ENCODE measurements at places on chromosomes 2 and 18.

DNA sequence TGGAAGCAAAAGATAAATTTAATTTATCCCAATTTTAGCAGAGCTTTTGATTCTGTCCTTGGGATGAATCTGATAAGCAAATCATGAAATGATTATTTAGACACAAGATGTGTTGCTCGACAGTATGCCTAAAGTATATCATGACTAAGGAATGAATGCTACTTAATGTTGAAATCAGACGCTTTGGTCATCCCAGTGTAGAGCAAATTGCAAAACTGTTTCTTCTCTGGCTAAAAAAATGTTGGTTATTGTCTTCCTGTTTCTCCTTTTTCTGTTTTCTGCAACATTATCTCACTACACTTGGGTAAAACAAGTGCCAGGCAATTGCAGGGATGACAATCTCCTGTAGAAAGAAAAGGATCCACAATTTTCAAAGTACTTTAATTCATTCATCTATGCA lies 66.4 kb downstream of the BABAM2 start:
- DNase-seq = no peak

GRCh38 chr2:112709703-112710102 lies 11.1 kb upstream of the NT5DC4 start:
- no peak for DNase-seq

GRCh38 chr2:105747991-105748390 lies 3.3 kb downstream of the NCK2 start:
- no peak for DNase-seq

DNA sequence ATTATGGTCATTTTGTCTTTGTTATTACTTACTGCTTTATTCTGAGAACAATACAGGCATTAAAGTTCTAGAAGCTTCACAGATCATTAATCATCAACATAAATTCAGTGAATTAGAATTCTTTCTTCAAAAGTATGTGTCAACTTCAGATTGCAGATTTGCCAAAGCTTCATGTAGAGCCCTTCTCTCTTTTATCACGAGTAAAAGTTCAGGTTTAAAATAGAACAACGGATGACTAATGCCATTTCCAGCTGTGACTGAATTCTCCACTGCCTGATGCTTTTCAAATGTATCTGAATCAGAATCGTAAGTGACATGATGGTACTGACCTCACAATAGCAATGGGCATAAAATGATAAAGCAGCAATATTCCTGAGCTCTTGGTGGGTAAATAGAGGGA lies 116.0 kb downstream of the ABCA12 start:
- DNase-seq = no peak

DNA sequence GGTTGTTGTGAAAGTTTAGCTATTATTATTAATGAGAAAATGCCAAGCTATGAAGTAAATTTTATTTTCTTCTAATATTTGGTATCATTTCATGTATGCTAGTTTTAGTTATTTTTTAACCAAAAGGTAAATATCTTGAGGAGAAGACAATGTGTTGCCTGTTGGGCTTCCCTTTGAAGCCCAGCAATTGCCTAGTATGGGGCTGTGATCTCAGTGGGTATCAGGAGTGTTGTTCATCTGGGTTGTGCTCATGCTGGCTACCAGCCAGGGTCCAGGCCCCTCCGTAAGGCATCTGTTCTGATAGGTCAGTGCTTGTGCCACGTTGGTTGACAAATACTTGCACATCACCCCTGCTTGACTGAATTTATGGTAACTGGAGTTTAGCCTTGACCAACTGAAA lies 38.0 kb upstream of the DARS1 start:
- no peak for DNase-seq

DNA sequence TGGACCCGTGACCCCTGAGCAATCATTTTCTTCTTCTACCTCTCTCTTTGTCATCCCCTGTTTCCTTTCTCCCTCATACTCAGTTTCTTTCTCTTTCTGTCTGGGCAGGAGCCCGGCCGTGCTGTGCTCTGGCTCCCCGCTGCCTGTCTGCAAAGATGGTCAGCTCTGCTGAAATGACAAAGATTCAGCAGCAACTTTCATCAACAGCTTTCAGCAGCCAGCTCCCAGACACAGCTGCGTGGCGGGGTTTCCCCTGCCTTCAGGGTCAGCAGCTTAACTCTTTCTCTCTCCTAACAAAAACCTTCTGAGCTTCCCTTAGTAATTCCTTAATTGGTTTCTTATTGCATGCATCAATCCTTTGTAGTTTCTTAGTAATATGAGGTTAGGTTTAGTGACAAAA lies 1234.4 kb downstream of the CNTNAP5 start:
- no peak for DNase-seq

- no peak for DNase-seq
These were observed 91.6 kb downstream of the BIN1 start for GRCh38 chr2:127015106-127015910.

GRCh38 chr2:8282858-8283252 lies 399.0 kb upstream of the ID2 start:
- DNase-seq = no peak

GRCh38 chr2:26758790-26759321 lies 5.2 kb upstream of the SLC35F6 start:
- no peak for DNase-seq

DNA sequence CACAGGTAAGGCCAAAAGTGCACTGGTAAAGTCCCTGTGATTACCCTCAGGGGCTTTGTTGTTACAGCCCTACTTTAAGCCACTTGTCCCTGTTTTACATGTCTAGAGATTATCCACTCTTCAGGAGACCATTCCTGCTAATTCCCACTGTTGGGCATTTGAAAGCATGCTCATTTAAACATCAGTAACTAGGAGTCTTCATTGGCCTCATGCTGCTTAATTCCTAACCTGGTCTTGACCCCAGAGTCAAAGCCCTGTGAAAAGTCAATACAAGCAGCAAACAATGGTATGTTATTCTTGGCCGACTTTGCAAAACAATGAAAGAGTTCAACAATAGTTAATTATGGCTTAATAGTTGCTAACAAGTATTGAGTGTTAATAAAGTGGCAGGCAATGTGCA lies 23.2 kb downstream of the AFF3 start:
- no peak for DNase-seq

DNA sequence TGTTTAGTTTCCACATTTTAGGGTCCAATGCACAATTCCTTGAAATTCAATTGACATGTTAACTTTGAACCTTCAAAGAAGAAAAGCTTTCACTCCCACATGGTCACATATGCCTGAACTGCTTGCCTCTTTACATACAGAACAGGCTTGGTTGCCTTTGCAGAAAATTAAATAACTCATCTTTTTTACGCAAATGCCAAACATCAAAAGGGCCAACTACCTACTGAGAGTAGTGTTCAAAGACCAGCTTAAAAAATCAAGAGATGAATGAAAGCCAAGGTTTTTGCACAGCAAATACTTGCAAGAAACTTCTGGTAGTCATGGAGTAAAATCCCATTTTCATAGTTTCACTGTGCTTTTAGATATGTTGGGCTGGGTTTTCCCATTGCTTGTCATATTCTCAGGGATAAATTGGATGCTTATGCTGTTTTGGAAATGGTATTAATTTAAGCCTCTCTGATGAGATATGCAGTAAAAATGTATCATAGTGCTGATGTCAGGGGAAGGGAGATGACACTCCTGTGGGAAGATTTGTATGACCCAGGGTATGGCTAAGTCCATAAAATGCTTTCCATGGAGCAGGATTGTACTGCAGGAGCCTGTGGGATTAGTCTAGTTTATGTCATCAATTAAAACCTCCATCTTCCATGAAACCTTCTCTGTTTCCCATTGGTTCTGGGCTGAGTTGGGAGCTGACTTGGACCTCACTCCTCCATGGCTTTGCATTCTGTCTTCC lies 60.6 kb upstream of the DARS1 start:
- no peak for DNase-seq

DNA sequence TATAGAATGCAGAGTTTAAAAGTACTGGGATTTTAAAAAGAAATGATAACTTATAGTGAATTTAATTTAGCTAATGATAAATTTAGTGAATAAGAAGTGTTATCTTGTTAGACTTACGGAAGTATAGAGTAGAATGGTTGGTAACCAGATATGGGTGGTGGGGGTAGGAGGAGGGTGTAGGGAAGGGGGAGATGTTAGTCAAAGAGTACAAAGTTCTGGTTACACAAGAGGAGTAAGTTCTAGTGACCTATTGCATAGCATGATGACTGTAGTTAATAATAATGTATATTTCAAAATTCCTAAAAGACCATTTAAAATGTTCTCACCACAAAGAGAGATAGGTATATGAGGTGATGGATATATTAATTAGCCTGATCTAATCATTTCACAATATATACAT lies 184.8 kb upstream of the STON1 start:
- no peak for DNase-seq

- no peak for DNase-seq
These were observed 10.9 kb downstream of the ALS2 start for GRCh38 chr2:201769666-201770373.

DNA sequence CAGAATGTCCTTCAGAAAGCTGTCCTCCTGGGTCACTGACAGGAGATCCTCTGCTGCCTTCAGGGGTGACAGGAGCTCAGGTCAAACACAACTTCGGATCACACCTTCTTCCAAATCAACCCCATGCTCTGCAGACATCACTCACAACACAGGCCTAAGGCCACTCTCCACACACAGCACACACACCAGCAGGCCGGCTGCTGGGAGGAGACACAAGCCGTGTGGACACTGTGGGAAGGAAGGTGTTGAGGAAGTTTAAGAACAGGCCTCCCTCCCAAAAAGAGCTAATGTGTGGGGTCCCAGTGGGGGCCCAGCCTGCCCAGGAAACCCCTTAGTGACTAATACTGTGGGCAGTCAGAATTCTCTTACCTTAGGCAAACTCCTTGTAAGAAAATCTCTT lies 290.3 kb upstream of the ID2 start:
- no peak for DNase-seq

GRCh38 chr2:238907717-238908173 lies 59.9 kb downstream of the TWIST2 start:
- DNase-seq = no peak

- DNase-seq = no peak
These were observed 268.8 kb downstream of the ARHGAP15 start for GRCh38 chr2:143397884-143398614.

- DNase-seq = no peak
These were observed 294.2 kb upstream of the NCKAP5 start for GRCh38 chr2:133862400-133862977.

DNA sequence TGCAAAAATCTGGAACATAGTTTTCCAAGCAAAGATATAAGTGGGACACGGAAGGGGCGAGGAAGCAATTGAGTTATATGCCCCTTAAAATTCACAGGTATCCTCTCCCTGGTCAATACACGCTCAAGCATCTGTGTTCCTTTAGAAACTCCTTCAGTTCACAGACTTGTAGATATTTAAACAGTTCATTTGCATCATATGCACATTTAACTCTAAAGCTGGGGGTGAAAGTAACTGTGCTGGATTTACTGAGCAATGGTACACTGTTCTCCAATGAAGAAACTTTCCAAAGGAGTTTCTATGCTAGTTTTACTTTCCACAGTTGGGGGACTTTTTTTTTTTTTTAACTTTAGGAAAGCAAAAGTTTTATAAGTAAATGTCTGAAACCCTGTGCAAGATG lies 293.0 kb upstream of the TNP1 start:
- no peak for DNase-seq

DNA sequence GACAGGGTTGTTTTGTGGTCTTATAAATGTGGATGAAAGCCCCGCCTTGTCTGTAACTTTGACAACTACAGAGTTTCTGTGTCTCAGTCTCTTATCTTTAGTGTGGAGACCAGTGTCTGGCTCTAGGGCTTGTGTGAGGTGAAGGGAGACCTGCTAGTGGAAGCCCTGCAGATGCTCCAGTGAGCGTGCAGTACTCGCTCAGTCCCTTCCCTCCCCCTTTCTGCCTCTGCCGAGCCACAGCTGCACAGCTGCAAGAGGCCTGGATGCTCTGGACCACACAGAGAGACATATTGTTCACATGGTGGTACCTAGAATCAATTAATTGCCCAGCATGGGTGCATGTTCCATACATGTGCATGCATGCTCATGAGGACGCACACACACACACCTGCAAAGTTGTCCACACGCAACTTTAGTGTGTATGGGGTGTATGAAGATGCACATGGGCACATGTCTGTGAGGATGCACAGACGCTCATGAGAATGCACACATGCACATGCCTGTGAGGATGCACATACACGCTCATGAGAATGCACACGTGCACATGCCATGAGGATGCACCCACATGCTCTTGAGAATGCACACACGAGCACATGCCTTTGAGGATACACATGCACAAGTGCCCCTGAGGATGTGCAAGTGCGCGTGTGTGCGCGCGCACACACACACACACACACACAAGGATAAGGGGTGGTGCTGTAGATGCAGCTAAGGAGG lies 282.1 kb upstream of the HS6ST1 start:
- DNase-seq = no peak

- peak; percentile 38 for DNase-seq
These were observed 37.7 kb upstream of the SMAD2 start for GRCh38 chr18:47968006-47968676.

DNA sequence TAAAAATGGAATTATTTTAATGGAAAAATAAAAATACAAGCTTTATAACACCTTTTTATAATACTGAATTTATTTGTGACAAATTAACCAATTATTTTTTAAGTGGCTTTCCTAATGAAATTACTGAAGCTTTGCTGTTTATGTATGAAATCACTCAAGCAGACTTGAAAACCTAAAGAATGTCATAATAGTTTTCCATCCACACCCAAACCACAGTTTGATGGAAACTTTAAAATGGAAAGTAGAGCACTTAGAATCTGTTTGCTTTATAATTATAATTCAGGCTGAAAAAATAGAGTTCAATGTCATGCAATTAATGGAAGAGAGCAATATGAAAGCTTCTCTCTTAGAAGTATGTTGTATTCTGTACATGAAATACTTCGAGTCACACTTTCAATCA lies 31.6 kb upstream of the WDR75 start:
- no peak for DNase-seq

- DNase-seq = no peak
These were observed 33.9 kb downstream of the STAT1 start for GRCh38 chr2:190979906-190980629.

DNA sequence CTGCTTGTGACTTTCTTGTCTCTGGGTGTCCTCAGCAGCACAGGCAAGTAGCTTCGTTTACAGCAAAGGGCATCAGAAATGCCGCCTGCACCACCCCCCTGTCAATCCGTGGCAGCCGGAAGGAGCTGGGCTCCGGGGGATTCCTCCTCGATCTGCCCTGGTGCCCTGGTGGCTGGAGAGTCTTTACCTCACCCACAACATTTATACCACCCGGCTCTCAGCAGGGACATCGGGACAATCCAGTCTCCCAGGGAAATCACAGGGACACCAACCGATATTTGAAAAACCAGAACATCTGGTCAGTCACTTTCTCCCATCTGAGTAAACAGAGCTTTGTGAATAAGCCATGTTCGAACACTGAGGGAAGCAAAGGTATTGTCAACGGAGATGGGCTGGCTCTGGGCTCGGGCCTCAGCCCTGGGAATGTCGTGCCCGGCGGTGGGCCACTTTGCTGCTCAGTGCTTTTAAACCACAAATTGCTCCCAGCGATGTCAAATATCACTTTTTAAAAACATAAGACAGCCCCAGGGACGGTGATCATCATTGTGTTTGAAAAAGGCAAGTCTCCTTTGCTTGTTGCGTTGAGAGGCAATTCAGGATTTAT lies 210.0 kb upstream of the SALL3 start:
- DNase-seq = no peak

GRCh38 chr2:19426941-19427340 lies 68.5 kb upstream of the OSR1 start:
- no peak for DNase-seq

- no peak for DNase-seq
These were observed 25.2 kb downstream of the PDIA6 start for GRCh38 chr2:10787176-10787968.

GRCh38 chr2:219296631-219297391 lies 12.4 kb downstream of the PTPRN start:
- DNase-seq = no peak

Measured in T1000 (cell line).